ENCODE measurements at places on chromosomes 2 and 18. TPM values are rescaled to one million over a fixed set of nuclear protein-coding genes. Genes with fewer than 3 reads are reported as not detected.

The R3HDM1 gene
- total RNA-seq: 68.1 TPM

GRCh38 chr18:76451396-76452331, 43.4 kb downstream of the ZNF516 start:
- no peak for DNase-seq

The ZC3H8 gene
- total RNA-seq: 26.8 TPM

DNA sequence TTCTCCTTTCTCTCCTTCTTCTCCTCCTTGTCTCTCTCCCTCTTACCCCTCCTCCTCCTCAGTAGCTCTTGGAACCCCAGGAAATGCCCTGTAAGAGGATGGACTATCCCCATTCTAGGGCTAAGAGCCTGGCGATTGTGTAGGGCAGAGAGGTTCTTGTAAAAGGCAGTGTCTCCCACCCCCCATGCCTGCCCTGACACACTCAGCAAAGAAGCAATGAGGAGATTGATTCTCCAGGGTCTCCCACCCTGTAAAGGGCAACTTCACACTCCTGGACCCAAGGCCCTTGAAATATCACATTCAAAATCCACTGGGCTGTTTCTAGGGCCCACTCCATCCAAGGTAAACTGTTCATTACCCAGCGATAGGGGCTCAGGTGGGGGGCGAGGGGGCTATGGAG, 144.1 kb downstream of the INSIG2 start:
- DNase-seq: no peak

DNA sequence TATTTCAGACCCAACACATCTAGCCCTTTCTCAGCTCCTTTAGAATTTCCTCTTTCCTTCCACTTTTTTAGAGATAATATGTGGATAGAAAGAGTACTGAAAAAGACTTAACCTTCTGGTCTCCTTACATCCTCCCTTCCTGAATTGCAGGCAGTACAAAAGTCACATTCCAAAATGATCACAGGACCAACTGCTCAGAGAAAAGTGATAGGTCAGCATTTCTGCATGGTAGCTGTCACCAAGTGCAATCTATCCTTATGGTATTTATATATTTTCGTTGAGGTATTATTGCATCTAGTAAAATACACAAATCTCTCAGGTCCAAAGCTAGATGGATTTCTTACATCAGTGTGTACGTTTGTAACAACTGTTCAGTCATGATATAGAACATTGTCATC, 427.5 kb downstream of the LPIN1 start:
- DNase-seq: no peak

DNA sequence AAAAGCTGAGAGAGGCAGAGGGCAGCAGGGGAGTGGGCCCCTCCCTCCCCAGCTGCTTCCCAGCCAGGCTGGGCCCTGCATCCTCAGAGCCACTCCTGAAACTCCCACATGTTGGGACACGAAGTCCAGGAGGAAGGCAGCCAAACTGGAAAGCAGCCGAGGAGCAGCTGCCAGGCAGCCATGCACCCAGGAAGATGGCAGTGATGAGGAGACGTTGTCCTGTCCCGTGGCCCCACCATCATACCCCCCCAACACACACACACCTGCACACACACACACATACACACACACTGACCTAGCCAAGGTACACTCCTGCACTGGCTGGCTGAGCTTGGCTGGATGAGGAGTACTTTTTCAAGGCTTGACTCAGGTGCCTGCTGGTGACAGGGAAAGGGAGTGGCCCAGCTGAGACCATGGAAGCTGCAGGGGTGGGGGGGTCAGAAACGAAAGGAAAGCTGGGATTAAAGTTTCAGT, 106.0 kb downstream of the CYP26B1 start:
- DNase-seq: no peak

The DSEL gene
- 0.30 TPM for total RNA-seq

DNA sequence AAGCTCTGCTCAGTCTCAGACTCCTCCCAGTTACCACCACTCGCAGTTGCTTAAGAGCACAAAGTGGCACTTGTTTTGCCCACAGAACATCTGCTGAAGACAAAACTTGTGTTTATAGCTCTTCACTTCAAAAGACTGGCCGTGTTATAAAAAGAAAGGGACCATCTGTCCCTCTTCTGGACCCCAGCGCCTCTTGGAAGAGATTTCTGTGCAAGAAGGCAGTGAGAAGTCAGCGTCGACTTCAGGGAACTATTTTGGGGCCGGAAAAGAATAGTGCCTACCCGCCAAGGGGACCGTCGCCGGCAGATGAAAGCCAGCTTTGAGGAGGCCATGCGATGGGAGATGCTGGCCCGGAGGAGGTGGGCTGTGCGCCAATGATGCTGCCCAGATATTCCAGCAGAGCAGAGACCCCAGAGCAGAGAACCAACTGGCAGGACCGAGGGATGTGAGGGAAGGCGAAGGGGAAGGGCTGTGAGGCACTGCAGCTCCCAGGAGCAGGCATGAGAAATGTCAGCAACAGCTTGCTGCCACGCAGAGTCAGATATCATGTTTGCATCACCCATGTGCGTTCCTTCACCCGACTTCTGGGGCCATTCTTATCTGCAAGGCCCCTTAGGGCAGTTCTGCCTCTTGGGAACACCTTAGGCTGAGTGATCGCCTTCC, 270.9 kb downstream of the ATAD2B start:
- no peak for DNase-seq

DNA sequence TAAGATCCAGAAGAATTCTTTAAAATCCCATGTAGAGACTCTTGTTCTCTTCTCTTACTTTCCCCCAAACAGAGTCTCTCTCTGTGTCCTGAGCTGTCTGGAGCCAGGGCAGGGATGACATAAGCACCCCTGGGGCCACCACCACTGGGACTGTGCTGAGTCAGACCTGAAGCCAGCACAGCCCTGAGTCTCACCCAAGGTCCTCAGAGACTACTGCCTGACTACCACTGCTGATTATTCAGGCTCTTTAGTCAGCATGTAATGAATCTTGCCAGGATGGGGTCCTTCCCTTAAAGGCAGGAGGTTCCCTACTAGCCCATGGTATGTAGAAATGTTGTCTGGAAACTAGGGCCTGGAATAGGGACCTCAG, 34.9 kb upstream of the DYNC1I2 start:
- no peak for DNase-seq

The RPRM gene
- total RNA-seq: 0.14 TPM

The COL5A2 gene
- 3.3 TPM for total RNA-seq
